SHP77 (cell line): ENCODE measurements at places on chromosomes 5 and 9.

DNA sequence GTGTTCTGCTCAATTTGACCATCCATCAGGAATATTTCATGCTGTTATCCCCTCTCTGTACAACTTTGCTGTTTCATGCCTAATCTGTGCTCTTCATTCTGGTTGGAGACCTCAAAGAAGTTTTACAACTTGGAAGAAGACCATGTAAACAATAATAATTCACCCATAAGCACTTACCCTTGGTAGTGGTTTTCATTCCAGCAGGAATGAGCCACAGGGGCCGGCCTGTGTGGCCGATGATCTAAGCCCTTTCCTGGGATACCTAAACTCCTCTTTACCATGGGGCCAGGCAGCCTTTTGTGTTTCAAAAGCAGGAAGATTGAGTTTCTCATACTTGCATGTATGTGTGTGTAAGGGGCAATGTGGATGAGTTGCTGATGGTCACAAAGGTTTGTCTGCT is 165.0 kb downstream of the FGF1 start:
- no peak for DNase-seq

- DNase-seq, result no peak
These were observed 24.8 kb upstream of the ALDH1A1 start for GRCh38 chr9:72977670-72978069.

GRCh38 chr5:89536020-89536419 is 653.0 kb upstream of the MEF2C start:
- no peak for DNase-seq

DNA sequence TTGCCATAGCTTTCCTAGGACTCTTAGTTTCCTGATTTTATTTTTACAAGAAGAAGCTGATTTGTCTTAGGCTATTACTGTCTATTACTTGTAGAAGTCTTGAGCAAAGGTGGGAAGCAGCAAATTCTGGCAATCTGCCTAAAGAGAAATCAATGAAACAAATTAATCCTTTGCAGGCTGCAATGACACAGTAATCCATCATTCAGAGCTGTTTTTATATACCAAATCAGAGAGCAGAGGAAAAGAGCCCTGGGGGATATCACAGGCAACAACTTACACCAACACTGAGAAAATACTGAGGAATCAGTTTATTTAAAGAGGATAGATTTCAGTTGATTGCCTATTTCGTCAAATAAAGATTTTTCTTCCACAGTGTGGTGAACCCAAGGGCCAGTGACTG is 13.6 kb downstream of the NR2F1-AS1 start:
- DNase-seq, result no peak

DNA sequence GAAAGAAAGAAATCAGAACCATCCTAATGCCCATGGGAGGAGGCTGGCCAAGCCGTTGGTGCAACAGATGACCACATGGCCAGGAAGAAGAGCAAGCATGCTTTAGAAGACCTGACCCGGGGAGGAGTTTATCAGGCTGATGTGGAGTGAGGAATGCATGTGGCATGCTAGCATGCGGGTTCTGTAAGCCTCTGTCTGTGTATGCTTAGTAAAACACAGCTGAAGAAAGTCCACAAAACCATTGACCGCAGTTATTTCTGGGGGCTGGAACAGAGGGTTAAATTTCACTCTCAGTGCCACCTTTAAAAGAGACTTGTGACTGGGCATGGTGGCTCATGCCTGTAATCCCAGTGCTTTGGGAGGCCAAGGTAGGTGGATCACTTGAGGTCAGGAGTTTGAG is 19.1 kb downstream of the GFI1B start:
- no peak for DNase-seq

GRCh38 chr5:88825584-88826315 is 57.2 kb downstream of the MEF2C start:
- DNase-seq, result no peak

GRCh38 chr5:9454012-9454481 is 91.8 kb downstream of the SEMA5A start:
- no peak for DNase-seq

- DNase-seq, result no peak
These were observed 23.6 kb upstream of the FIBCD1 start for GRCh38 chr9:130962418-130963316.

DNA sequence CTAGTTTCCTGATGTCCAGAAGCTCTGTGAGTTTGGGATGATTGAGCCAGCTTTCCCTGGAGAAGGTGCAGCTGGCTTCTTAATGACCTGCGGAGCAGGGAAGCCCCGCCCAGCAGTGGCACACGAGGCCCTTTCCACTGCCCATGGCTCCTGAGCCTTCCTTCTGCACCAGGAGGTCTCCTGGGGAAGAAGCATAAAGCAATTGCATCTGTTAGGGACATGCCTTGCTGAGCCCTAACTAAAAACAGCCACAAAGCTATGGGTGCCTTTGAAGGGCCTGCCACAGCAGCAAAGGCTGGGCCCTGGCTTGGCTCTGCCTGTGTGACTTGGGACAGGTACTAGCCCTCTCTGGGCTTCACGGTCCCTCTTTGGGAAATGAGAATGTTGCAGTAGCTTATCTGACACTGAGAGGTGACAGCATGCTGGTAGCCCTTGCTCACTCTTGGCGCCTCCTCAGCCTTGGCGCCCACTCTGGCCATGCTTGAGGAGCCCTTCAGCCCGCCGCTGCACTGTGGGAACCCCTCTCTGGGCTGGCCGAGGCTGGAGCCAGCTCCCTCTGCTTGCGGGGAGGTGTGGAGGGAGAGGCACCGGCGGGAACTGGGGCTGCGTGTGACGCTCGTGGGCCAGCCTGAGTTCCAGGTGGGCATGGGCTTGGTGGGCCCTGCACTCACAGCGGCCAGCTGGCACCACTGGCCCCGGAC is 218.4 kb downstream of the FSTL4 start:
- no peak for DNase-seq

DNA sequence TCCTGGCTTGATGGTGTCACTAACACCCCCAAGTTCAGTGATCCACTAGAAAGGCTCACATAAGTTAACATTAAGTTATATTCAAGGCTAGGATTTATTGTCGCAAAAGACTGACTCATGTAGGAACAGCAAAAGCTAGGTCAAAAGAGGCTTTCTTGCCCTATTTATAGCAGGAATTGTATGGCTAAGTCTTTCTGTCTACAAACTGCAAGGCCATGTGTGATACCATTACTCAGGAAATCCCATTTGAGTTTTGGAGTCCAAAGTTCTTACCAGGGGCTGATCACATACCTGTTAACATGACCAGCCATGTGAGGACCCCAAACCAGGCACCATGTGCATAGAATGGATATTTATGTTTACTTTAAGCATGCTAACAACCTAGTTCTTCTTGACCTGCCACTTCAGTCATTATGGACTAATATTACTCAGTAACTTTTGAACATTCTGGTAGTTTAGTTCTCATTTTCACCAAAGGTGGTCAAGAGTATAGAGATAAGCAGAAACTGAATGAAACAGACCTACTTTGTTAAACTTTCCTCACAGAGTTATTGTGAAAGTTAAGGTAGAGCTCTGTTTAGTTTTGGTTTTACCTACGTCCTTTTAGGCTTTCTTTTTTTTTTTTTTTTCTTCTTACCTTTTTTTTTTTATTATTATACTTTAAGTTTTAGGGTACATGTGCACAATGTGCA is 281.1 kb downstream of the FER start:
- no peak for DNase-seq

- no peak for DNase-seq
These were observed 103.5 kb upstream of the ARRDC3 start for GRCh38 chr5:91486638-91487037.

DNA sequence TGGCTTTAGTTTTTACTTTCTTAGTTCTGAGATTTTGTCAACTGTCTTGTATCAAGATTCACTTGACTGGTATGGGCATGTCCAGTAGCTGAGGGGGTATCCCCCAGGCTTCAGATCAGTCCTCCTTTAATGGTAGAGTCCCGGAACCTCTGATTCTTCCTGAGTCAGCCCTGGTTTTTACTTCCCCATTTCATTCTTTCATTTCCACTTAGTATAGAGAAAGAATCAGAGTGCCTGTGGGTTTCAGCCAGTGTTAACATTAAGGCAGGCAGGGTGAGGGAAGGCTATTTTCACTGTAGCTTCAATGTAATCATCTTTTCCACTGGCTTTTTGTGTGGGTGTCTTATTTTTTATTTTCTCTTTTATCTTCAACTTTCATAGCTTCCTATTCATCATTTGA is 8.3 kb upstream of the COMMD10 start:
- no peak for DNase-seq

- DNase-seq, result peak; percentile 63
These were observed 36.1 kb downstream of the CAAP1 start for GRCh38 chr9:26856413-26857032.

GRCh38 chr5:74162524-74162923 is 478.0 kb downstream of the ENC1 start:
- DNase-seq, result no peak

DNA sequence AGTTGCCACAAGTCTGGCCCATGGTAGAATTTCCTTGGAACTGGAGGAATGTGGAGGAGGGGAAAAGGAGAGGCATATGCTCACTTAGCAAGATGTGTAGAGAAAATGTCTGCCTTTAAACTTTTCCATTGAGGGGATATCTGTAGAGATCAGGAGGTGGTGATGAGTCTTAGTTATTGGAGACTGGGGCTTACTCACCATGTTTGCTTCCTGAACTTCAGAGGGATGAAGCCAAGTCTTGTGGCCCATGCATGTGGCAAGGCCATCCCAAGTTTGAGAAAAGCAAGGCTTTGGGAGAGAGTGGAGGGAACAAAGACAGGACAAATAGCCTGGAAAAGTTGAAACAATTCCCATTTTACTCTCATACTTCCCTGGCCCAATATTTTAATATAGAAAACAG is 124.5 kb downstream of the GDNF start:
- no peak for DNase-seq

DNA sequence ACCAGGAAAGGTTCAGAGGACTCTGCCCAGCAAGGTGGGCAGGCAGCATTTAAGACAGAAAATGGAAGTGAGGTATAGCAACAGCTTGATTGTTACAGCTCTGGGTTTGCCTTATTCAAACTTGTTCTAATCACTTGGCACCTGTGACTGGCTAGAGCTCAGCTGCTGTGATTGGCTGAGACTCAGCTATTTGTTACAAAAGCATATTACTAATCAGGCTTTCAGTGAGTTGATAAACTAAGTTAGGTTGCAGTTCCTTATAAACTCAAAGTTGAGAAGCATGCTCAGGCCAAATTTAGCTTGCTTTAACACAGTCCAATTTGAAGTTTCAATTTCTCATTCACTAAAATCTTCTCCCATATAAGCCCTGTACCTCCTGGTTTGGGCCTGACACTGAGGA is 56.3 kb downstream of the GDA start:
- DNase-seq, result no peak

- DNase-seq, result no peak
These were observed 579 bp upstream of the NTRK2 start for GRCh38 chr9:84669013-84669287.

DNA sequence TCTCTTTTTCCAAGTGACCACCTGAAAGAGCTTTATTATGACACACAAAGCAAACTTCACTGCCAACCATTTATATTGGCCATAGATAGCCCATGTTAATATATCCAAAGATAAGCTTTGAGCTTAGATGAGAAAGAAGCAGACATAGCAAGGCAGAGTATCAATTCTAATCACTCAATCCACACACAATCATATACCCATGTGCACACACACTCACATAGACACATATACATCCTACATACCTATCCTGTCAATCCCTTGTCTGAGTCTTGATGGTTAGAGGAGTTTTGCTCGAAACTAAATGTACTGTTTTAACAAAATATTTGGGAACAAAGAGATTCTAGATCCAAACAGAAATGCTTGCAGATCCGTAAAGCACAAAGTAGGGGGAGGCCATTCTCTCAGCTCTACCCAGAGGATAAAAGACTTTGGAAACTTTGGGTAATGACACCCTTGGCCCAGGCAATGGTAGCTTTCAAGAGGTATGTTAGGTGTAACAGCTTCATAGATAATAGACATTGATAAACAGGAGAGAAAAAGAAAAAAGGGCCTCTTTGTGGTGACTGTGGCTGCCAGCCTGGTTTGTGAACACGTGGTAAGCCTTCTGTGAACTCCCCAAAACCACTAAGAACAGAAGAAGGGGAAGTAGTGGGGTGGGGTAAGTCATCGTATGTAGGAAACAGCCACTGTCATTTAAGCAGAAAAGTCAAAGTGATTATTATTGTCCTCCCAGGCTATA is 121.6 kb downstream of the TLR4 start:
- no peak for DNase-seq

DNA sequence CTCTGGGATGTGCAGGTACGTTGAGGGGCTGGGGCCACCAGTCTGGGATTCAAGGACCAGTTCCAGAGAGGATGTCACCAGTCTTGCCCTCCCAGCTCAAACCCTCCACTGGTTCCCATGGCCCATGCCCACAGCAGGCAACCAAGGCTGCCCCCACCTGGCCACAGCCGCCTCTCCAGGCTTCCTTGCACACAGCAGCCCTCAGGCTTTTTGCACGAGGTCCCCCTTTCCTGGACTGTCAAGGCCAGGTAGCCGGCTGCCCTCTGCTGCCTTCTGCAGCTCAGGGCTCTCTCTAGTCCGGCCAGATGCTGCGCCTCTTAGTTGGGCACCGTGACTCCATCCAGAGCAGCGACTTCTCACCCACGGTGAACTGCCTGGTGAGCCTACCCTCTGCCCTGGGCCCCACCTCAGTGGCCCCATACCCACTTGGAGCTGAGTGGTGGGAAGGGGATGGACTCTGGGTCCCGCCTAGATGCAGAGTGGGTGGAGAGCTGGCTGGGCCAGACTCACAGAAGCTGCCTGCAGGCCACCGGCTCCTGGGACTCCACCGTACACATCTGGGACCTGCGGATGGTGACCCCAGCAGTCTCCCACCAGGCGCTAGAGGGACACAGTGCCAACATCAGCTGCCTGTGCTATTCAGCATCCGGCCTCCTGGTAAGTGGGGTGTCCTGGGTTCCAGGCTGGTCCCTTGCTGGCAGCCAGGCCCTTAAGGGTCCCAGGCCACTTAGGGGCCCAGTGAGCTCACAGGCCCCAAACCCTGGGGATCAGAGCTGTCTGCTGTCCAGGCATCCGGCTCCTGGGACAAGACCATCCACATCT is 2.9 kb downstream of the WDR38 start:
- DNase-seq, result peak; percentile 65

DNA sequence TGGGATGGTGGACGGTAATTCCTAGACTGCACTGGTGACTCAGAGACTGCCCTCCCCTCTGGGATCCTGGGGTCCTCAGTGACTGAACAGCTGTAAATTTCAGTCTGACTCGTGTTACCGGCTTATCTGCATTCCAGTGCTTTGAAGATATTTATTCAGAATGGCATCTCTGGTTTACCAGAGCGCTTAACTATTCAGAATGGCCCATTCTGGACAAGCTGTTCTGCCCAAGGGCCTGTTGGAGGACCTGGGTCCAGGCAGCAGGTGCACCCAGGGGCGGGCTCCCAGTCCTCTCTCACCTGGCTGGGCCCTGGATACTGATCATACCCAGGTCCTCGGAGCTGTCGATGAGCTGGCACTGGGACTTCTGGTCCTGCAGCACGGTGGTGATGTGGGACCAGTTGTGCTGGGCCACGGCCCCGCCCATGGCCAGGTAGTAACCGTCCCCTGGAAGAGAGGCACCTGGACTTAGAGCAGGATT is 48.0 kb downstream of the SARDH start:
- DNase-seq, result no peak

DNA sequence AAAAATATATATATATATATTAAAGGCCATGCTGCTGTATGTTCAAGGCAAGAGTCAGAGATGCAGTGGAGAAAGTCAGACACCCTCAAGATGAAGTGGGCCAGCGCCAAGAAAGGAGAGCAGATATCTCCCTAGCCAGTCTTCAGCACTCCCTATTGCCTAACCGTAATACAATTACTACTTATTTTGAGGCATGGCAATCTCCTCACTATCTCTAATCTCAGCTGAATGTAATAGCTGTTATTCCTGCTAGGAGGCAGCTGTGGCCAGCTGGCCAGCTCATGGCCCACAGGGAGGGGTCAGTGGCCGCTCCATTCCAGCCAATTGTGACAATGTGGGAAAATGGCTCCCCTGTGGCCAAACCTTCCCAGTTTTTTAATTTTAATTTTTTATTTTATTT is 87.5 kb upstream of the FBXW11 start:
- DNase-seq, result no peak
